Lower lobe of right lung (tissue), 2 donors: ENCODE measurements at places on chromosomes 6 and 20. TPM values are rescaled to one million over a fixed set of nuclear protein-coding genes. Genes with fewer than 3 reads are reported as not detected.
A peak's percentile ranks its signal among the peaks of the same experiment; 100 is the strongest.

DNA sequence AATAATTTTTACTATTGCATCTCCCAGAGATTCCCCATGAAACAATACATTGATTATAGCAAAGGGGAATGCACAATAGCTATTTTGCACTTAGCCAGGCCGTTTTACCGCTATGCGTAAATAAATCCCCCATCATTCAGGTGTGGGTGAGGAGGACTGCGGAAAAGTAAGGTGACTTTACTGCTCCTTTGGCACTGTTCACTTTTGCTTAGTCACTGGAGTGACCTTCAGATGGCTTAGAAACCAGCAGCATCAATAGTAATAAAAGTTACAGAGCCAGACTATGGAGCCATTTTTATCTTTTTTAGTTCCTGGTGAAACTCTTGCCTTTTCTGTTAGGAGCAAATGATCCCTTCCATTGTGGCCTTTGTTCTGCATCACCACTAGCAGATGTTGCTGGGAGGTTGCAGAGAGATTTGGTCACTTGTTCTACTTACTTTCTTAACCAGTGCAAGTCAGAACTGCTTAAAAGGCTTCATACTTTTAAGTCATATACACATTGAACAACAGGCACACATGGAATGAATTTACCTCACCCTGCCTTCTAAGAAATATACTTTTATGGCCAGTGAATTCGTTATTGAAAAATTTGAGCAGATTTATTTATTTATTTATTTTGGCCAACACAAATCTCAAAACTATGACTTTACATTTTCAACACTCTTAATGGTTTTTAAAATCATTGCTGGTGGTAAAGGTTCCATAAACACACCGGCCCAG, 12.1 kb upstream of the BTBD3 start:
- no peaks in the 10 kb centered on the region for H3K36me3 ChIP-seq
- DNase-seq: no peak
- no peaks in the 10 kb centered on the region for H3K4me1 ChIP-seq
- no peaks in the 10 kb centered on the region for H3K27me3 ChIP-seq

DNA sequence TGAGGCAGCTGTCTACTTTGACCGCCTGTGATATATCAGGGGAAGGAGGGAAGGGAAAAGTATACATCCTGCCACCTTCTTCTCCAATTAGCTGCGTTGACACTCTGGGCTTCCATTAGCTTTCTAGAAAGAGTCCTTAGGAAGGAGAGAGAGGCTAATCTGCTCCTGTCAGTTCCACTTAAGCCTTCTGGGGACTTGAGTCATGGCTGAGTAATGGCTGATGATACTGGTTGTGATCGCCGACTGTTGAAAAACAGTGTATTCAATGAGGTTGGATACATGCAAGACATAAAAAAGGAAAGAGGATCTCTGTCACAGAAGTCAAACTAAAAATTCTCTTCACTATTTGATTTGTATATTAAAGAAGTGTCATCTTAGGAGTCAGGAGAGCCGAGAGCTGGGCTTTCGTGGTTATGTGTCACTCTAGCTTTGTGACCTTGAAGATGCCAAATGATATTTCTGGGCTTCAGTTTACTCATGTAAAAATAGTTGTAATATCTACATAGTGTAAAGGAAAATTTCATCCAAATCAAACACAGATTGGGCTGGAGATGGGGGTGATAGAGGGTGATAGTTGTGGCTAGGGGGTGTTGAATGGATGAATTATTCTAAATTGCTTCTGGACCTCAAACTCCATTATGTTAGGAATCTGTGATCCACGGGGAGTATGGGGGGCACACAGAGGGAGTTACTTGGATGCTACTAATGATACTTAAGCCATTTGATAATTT, 189.0 kb downstream of the UST start:
- H3K27me3 ChIP-seq: no peaks in the 10 kb centered on the region
- no peaks in the 10 kb centered on the region for H3K4me1 ChIP-seq
- no peak overlapping the region for H3K27ac ChIP-seq
- DNase-seq: no peak

DNA sequence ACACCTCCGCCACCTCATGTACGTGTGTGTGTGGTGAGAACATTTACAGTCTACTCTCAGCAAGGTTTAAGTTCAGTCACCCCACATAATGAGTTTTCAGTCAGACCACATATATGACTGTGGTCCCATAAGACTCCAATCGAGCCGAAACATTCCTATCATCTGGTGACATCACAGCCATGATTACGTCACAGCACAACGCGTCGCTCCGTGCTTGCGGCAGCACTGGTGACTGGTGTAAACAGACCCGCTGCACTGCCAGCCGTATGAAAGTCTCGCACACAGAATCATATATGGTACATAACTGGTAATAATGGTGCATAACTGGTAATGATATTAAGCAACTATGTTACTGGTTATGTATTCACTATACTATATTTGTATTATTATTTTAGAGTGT, 150.7 kb downstream of the DLL1 start:
- no peaks in the 10 kb centered on the region for H3K27me3 ChIP-seq
- H3K36me3 ChIP-seq: no peaks in the 10 kb centered on the region
- no peak for DNase-seq
- H3K4me1 ChIP-seq: peaks cover 13% of the 10 kb centered on the region

DNA sequence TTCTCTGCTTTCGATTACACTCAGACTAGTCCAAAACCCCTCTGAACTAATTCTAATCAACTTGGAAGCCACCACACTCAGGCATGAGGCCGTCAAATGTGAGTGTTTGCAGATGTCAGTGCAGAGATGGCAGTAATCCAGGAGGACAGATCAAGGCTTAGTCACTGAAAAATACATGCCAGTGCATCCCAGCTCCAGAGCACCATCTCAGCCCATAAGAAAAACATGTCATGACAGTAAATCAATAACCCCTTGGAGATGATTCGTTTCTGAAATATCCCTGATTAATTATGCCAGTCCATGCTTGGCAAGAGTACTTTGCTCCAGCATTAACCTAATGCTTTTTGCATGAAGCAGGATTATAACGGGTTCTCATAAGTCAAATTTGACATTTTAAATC, 179.5 kb downstream of the ADAT2 start:
- no peaks in the 10 kb centered on the region for H3K27me3 ChIP-seq
- DNase-seq: no peak
- H3K4me1 ChIP-seq: no peaks in the 10 kb centered on the region
- H3K4me3 ChIP-seq: no peak overlapping the region
- H3K27ac ChIP-seq: no peak overlapping the region
- H3K36me3 ChIP-seq: no peaks in the 10 kb centered on the region

DNA sequence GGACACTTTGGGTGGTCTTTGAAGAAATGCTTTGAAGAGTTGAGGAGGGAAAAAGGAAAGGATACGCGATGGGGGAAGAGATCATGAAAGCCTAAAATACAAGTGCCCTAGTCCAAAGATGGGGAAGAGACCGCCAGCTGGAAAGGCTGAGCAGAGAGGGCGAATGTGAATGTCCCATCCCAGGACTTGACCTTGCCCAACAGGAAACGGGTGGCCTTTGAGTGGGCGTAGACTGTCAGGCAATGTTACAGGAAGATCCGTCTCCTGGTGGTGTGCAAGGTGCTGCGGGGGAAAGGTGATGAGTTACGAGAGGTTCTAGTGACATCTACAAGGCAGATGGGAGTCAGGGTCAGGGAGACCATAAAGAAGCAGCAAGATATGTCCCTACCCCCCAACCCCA, 55.0 kb upstream of the TBXT start:
- DNase-seq: no peak
- H3K36me3 ChIP-seq: no peaks in the 10 kb centered on the region
- H3K27me3 ChIP-seq: peaks cover 8% of the 10 kb centered on the region
- H3K4me3 ChIP-seq: no peak overlapping the region
- H3K27ac ChIP-seq: no peak overlapping the region
- H3K4me1 ChIP-seq: no peaks in the 10 kb centered on the region

GRCh38 chr6:109002051-109002697, 92.5 kb downstream of the SESN1 start:
- peak overlapping the region; percentile 27 for H3K27ac ChIP-seq
- DNase-seq: no peak
- H3K4me3 ChIP-seq: no peak overlapping the region
- peaks cover 39% of the 10 kb centered on the region for H3K36me3 ChIP-seq
- H3K27me3 ChIP-seq: no peaks in the 10 kb centered on the region
- H3K4me1 ChIP-seq: peaks cover 42% of the 10 kb centered on the region

Gene SLC22A2
- total RNA-seq: not detected

Gene SEC23B
- total RNA-seq: 51.2 TPM

Gene CD83
- 25.0 TPM for total RNA-seq

Gene ISM1
- total RNA-seq: 8.4 TPM
